Activated naive CD8-positive, alpha-beta T cell treated with anti-CD3 and anti-CD28 coated beads, Interleukin-2, amount 50 U/mL, for 16 hours (primary cell): ENCODE measurements at places on chromosomes 7 and 10.

DNA sequence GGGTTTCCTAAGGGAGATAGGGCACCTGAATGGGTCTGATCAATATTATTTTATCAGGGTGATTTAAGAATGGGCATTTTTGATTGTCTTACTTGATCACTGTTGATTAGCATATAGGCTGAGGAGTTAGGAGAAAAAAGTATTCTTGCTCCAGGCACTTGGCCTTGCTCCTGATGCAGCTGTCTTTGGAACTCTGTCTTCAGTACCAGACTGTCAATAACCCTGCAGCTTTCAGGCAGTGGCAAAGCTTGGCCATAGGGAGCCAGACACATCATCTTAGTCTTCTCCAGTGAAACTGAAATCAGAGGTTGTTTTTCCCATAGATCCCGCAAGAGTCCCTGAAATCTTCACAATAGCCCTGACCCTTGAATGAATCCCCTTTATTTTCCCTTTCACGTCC lies 47.2 kb downstream of the EXOC4 start:
- no peak for DNase-seq

- no peak for DNase-seq
Measured at GRCh38 chr10:20931156-20931795, 34.2 kb upstream of the NEBL start.

DNA sequence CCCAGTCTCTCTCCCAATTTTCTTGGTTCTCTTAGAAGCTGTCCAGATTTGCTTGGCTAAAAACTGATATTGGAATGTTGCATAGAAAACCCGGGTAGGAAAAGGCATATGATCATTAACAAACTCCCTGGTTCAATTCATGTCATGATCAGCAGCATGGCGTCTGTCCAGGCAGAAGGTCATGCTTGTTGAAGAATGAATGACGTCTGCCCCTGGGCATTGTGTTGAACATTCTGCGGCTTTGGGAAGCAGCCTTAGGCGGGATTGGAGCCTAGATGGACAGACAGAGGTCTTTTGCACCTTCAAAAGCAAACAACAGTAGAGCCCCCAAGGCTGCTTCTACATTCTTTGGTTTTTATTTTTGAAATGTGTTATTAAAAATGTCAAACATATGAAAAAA lies 7.7 kb upstream of the MINDY3 start:
- DNase-seq, result no peak

DNA sequence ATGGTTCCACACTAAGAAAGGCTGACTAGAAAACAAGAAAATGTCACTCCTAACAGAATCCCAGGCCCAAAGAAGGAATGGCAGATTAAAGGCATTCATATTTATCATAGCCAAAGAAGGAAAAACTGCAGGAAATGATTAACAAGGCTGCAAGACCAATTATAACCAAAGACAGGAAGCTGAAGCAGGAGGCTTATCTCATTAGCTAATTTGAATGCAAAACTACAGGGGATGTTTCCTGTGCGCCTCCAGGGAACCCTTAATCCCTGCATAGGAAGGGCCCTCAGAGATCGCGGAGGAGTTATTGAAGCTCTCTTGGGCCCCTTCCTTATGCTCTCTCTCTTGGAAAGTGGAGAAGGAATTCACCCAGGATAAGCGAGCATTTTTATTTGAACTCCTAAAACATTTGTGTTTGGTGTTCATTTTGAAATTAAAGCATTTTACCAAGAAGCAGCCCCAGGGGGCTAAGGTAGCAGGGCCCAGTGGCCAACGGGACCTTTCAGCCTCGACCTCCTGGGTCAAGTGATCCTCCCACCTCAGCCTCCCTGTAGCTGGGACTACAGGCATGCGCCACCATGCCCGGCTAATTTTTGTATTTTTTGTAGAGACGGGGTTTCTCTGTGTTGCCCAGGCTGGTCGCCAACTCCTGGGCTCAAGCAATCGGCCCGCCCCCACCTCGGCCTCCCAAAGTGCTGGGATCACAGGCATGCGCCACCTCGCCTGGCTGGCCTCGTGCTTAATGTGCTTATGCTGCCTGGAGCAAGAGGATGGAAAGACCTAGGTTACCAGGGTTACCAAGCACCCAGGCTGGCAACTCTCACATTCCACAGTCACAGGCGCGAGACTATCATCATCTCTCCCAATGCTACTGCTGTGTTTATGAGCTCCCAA lies 24.1 kb upstream of the PROSER2 start:
- no peak for DNase-seq

DNA sequence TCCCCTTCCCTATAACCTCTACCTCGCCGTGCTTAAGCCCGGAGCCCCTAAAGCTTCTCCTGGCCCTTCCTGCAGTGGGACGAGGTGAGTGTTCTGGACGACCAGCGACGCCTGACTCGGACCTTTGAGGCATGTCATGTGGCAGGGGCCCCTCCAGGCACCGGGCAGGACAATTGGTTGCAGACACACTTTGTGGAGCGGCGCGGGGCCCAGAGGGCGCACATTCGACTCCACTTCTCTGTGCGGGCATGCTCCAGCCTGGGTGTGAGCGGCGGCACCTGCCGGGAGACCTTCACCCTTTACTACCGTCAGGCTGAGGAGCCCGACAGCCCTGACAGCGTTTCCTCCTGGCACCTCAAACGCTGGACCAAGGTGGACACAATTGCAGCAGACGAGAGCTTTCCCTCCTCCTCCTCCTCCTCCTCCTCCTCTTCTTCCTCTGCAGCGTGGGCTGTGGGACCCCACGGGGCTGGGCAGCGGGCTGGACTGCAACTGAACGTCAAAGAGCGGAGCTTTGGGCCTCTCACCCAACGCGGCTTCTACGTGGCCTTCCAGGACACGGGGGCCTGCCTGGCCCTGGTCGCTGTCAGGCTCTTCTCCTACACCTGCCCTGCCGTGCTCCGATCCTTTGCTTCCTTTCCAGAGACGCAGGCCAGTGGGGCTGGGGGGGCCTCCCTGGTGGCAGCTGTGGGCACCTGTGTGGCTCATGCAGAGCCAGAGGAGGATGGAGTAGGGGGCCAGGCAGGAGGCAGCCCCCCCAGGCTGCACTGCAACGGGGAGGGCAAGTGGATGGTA lies 9.2 kb downstream of the EPHB6 start:
- DNase-seq, result no peak

GRCh38 chr7:33921216-33921938 lies 16.0 kb downstream of the BMPER start:
- DNase-seq, result no peak

DNA sequence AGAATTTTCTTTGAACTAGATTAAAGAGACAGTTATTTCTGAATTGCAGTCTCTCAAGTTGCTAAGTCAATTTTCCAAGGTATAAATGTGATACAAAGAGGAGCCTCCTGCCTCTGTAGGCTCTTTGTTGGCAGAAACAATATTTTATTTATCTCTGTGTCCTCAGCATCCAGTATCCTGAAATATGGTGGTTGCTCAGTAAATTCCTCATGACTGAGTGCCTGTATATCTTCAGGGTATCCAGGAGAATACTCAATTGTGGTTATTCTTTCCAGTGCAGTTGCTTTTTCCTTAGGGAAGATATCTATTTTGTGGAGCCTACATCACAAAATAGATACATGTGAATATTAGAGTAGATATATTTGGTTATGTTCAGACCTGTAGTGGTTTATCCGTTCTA lies 144.8 kb upstream of the FERD3L start:
- no peak for DNase-seq

DNA sequence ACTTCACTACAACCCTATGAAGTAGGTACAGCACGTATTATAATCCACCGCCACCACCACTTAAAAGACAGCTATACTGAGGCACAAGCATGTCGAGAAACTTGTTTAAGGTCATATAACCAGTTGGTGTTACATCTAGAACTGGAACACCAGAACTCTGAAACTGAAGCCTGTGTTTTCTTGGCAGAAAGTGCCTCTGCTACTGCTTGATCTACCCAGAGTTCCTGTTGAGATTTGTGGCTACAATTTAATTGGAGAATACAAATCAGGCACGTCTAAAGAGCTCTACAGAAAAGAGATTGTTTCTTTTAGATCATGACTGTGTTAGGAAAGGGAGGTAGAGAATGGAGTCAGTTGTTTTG lies 4.3 kb upstream of the ADD3 start:
- no peak for DNase-seq

GRCh38 chr7:81503336-81503735 lies 266.5 kb downstream of the HGF start:
- DNase-seq, result no peak

- peak; percentile 56 for DNase-seq
Measured at GRCh38 chr7:7566651-7567611, at the start of gene MIOS. Gene MIOS (plus strand): TSS chr7:7566884. CDS start chr7:7572476, 5,592 bp downstream.
